ENCODE measurements at places on chromosomes 1 and 21.
A peak's percentile ranks its signal among the peaks of the same experiment; 100 is the strongest.

- DNase-seq = no peak
These were observed 369.5 kb upstream of the LYPLAL1 start for GRCh38 chr1:218804014-218804785.

DNA sequence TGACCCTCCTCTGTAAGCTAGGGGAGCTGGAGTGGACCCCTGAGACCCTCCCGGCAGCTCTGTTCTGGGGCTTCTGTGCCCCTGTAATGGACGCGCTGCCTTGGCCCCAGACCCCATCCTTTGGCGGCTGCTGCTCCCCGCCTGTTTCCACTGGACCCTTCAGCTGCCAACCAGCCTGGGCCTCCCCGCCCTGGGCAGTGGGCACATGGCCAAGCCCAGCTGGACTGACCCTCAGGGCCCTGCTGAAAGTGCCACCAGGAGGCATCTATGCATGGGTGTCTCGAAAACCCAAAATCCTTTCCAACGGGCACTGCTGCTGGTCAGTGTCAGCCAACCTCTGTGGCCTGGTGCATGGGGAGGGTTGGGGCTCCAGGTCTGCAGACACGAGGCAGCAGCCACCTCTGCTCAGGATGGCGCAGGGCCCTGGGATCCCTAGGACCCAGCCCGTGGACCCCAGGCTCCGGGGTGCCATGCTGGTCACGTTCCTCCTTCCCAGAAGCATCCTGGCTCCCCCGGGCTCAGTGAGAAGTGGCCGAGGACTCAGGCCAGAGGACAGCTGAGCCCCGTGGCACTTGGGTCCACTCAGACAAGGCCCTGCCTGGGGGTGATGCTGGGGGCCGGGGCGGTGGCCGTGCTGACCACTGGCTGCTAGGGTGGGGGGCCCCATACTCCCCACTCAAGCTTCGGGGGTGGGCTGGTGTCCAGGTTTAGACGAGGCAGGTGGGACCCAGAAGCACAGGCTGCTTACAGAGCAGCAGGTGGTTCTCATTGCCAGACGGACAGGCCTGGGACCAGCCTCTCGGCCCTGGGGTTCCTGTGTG lies 46.9 kb downstream of the SLX9 start:
- DNase-seq = no peak

GRCh38 chr1:158942490-158942889 lies 11.1 kb downstream of the PYHIN1 start:
- DNase-seq = no peak

GRCh38 chr21:39173716-39174680 lies 9.3 kb downstream of the PSMG1 start:
- no peak for DNase-seq

DNA sequence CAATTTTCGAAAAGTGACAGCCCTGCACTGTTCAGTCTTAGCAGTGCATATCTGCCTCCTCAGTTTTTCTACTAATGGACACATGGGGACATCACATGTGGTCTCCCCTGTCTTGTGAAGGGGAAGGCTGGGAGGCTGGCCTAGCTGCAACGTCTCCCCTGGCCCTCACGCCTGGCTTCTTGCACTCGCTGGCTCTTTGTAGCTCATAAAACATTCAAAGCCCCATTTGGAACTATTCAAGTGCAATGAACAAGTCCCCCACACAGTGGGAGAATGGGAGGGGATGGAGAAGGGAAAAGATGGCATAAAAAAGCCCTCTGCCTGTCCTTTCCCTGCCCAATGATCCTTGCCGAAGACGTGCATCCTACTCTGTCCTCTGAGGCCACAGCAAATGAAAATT lies 73.6 kb downstream of the PGBD5 start:
- DNase-seq = no peak

DNA sequence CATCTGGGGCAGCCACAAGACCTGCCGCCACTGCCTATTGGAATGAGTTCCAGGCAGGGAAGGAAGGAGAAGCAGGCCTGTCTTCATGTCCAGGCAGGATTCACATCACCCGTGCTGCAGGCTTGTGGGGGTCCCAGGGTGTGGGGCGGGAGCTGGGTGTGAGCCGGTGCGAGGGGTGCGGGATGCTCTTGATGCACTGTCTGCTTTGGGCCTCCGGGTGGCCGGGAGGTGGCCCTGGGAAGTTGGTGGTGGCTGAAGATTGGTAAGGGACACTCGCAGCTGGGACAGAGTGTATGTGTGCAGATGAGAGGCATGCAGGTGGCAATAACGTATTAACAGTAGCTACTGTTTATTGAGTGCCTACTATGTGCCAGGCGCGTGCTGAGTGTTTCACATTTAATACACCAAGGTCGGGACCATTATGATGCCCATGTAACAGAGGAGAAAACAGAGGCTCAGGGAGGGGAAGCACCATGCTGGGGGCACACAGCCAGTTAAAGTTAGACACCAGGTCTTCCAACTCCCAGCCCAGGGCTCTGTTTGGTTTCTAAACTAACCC lies 3.3 kb downstream of the CROCC start:
- no peak for DNase-seq

DNA sequence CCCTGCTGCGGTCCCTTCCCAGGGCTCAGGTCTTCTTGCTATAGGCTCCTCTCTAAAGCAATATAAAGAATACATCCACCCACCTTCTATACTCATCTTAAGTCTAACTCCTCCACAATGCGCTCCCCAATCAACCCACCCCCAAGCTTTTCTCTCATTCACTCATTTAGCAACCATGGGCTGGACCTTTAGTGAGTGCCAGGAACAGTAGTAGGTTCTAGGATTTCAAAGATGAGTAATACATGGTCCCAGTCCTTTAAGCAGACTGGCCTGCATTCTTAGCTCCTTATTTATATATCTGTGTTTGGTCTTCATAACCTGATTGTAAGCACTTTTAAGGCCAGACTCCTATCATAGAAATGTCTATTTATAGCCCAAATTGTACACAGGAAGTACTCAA lies 5.9 kb downstream of the CAMK1G start:
- no peak for DNase-seq

- peak; percentile 66 for DNase-seq
These were observed 4.5 kb downstream of the TNFSF4 start for GRCh38 chr1:173202424-173203145.

- no peak for DNase-seq
These were observed 1.3 kb downstream of the ACOT11 start for GRCh38 chr1:54549181-54549924.

DNA sequence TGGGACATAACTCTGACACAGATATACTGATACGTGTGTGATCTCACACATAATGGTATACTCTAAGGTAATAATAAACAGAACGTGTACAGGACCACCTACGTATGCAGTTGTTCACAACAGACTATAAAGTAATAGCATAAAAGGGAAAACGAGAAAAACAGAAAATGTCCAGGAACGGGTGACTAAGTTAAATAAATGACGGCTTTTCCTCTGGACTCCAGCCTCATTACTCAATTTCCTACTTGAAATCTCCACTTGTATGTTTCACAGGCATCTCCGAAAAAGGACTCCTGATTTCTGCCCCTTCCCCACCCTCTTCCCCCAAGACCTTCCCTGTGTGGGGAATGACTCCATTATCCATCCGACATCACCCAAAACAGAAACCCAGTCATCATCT lies 95.1 kb downstream of the JAK1 start:
- DNase-seq = no peak

GRCh38 chr1:117655220-117655577 lies 49.4 kb downstream of the TENT5C start:
- no peak for DNase-seq

DNA sequence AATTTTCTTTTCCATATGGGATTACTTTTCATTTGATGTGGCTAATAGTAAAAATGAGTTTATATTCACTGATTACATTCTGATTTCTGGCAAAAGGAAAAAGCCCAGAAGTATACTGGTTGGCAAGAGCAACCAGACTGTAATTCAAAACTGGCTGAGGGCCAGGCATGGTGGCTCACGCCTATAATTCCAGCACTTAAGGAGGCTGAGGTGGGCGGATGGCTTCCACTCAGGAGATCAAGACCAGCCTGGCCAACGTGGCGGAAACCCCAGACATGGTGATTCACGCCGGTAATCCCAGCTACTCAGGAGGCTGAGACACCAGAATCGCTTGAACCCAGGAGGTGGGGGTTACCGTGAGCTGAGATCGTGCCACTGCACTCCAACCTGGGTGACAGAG lies 14.5 kb downstream of the SYT11 start:
- no peak for DNase-seq

DNA sequence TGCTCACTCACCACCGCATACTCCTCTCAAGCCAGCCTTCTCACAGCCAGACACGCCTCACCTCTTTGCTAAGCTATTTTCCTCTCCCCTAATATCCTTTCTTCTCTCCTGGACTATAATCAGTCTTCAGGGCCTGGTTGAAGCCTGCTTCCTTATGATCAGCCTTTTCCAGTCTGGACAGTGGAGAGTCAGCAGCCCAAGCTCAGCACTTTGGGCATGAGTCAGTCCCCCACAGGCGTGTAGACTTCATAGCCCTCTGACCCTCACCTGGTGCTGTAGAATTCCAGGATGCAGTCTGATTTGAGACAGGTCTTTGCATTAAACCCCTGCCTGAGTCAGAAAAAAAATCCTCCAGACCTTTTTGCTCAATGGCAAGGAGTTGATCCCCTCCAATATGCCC lies 2.5 kb downstream of the HPCAL4 start:
- DNase-seq = no peak
